ENCODE measurements at places on chromosomes 11 and 22.

GRCh38 chr11:47359586-47359985, 7.1 kb upstream of the MYBPC3 start:
- no peak for DNase-seq

DNA sequence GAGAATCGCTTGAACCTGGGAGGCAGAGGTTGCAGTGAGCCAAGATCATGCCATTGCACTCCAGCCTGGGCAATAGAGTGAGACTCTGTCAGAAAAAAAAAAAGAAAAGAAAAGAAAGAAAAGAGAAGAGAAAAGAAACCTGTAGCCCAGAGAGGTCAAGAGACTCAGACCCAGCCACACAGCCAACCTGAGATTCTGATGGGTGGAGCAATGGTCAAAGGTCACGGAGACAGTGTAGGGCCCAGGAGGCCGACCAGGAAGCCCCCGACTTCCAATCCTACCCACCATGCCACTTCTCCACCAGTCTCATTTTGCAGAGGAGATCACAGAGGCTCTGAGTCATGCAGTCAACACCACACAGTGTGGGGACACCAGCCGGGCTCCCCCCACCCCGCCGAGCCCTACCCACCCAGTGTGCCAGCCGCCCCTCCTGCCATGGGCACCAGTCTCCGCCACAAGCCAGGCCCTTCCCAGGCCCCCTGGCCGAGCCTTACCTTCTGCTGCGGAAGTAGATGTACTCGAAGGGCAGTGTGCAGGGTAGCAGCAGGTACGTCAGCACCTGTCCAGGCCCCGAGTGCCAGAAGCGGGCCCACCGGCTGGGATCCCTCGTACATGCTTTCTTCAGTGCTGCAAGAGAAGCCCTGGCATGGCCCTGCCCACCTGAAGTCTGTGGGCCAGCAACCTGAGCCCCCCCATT, 7.9 kb downstream of the PNPLA5 start:
- DNase-seq, result no peak

- DNase-seq, result no peak
Measured at GRCh38 chr11:76325185-76325584, 55.7 kb downstream of the THAP12 start.

DNA sequence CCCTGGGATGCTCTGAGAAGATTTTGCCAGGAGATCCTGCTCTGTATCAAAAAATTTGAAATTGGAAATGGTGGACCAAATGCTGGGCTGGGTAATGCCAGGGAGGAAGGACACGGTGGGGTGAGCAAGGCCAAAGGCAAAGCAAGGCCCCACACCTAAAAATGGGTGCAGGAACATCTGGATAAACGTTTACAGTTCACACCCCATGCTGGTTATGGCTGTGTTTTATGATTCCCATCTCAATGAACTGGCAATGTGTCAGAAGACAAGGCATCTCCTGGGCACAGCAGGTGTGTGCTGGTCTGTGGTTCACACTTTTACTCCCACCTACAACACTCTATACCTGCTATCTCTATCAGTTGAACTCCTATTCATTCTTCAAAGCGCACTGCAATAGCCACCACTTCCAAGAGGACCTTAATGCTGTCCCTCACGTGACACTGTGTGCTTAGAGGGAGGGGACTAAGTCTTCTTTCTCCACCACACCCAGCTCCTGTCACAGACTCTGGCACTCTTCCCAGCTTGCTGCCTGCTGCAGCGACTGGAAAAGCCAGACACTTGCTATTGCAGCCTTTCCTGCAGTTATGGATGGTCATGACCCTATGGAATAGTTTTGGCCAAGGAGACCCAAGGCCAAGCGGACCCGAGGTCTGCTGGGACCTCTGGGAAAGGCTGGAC, 277.5 kb downstream of the CTTN start:
- no peak for DNase-seq
